Transverse colon (tissue), 4 donors: ENCODE measurements at places on chromosomes 16 and 17. TPM values are rescaled to one million over a fixed set of nuclear protein-coding genes. Genes with fewer than 3 reads are reported as not detected.

DNA sequence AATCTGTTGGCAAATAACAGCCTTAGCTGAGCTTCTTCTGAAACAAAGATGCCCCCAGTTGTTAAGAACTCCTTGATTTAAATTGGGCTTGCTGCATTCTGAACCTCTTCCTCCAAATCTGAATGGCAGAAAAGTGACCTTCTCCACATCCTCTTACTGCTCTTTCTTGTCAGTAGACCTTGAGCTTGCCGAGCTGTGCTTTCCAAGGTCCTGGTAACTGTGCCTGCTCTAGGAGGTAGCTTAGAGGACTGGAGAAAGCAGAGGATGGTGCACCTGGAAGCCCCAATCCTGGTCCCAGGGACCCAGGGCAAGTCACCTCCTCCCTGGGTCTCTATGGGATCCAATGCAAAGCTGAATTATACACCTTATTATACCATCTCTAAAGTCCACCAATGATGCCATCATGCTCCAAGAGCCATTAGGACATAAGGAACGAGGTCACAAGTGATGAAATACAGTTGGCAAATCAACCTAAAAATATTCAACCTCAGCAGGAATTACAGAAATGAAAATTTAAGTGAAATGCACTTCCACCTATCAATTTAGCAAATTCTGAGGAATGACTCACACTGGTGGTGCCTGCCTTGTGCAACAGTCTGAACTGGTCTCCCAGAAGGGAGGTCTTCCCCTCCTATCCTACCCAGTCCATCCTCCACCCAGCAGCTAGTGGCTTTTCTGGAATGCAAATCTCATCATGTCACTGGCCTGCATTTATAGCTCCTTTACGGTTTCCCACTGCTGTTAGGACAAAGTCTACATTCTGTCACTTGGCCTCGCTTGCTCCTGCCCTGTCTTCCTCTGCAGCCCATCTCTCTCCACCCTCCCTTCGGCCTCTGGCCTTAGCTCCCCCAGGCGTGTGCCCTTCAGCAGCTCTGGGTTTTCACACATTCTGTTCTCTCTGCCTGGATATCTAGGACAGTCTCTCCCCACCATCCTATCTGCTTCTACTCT is 36.6 kb downstream of the TOM1L2 start:
- DNase-seq, result peak; percentile 53

GRCh38 chr16:9124908-9125584 is 33.6 kb downstream of the HAPSTR1 start:
- DNase-seq, result no peak

Gene MMP28
- total RNA-seq, result 151 TPM

- no peak for DNase-seq
Measured at GRCh38 chr17:68127914-68128313, 92.4 kb downstream of the KPNA2 start.

DNA sequence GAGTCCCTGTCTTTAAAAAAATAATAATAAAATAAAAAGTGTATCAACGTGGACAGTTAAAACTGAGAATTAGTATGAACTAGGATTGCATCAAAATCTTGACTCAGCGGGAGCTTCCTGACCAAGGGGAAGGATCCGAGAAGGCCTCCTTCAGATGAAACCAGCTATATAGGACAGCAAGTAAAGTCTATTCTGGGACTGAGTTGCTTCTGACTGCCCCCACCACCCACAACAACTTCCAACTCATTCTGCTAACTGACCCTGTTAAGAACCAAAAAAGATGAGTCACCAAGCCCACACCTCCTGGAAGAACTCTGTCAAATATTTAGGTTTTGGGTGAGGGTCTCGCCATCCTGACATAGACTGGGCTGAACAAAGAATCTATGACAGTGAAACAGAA is 24.9 kb downstream of the MPP3 start:
- no peak for DNase-seq

- DNase-seq, result peak; percentile 83
Measured at GRCh38 chr16:66953462-66954096, 7.5 kb upstream of the CES3 start.

- peak; percentile 66 for DNase-seq
Measured at GRCh38 chr16:87635541-87636049, 33.3 kb downstream of the JPH3 start.

Gene DHRS7C
- total RNA-seq, result not detected

- DNase-seq, result no peak
Measured at GRCh38 chr17:34797720-34798119, 163.5 kb downstream of the CCT6B start.

DNA sequence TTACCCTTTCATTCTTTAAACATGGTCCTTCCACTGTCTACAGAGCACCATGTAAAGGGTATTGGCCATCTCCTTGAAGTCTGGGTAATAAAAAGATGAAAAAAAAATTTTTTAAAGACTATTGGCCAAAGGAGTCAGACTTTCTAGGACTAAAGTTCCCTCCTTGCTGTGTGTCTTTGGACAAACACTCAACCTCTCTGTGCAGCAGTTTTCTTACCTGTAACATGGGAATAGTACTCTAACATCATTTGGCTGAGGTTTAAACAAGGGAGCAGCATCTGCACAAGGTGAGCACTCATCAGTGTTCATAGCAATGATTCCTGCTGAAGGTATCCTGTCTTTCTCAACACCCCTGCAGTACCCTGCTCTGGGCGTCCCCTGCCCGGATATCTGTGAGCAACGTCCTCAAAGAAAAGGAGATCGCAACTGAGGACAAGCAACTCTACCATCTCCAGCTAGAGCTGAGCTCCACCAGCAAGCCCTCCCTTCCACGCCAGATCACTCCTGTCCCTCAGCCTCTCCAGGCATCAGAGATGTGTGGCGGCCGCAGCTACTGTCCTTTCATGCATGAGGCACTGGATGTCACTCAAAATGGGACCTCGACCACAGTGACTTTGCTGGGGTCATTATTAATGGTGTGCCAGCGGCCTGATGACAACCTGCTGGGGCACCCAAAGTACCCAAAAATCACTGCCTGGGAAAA is 29.5 kb upstream of the RPH3AL start:
- no peak for DNase-seq

Gene TNP2
- total RNA-seq, result not detected

DNA sequence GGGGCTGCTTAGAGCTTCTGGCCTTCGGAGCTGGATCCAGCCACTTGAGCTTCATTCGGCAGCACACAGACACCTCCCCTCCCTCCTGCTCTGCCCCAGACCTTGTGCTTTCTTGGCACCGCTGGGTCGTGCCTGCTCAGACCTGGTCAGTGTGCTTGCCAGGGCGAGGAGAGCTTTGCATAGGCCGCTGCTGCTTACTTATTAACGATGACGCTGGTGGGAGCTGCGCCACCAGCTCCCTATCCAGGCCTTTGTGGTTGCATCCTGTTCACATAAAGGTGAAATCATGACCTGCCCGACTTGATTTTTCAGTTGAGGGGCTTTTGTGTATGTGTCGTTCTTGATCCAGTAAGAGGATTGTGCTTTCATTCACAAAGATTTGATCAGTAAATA is 101.1 kb downstream of the MSI2 start:
- peak; percentile 53 for DNase-seq

DNA sequence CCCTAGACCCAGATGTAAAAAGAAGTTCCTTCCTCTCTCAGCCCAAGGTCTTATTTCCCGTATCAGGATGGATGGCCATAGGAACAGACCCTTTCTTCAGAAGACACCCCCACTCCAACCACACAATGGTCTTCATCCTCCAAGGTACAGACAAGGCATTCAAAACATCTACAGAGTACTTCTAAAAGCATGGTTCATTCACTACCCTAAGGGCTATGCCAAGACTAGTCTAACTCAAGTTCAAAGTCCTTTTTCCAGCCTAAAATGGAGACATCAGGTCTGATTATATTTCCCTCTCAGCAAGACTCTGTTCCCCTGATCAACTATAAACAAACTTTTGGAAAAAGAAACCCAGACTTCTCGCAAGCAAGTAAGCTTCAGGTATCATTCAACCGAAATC is 388.9 kb downstream of the NPIPA8 start:
- DNase-seq, result no peak

Gene LRRC37A
- total RNA-seq, result 7.0 TPM

Gene CMC2
- 27.7 TPM for total RNA-seq
